Right renal cortex interstitium (tissue), 3 donors: ENCODE measurements at places on chromosomes 3 and 15. TPM values are rescaled to one million over a fixed set of nuclear protein-coding genes. Genes with fewer than 3 reads are reported as not detected.

GRCh38 chr15:100725121-100726069 lies 123.0 kb downstream of the ASB7 start:
- no peak for DNase-seq

DNA sequence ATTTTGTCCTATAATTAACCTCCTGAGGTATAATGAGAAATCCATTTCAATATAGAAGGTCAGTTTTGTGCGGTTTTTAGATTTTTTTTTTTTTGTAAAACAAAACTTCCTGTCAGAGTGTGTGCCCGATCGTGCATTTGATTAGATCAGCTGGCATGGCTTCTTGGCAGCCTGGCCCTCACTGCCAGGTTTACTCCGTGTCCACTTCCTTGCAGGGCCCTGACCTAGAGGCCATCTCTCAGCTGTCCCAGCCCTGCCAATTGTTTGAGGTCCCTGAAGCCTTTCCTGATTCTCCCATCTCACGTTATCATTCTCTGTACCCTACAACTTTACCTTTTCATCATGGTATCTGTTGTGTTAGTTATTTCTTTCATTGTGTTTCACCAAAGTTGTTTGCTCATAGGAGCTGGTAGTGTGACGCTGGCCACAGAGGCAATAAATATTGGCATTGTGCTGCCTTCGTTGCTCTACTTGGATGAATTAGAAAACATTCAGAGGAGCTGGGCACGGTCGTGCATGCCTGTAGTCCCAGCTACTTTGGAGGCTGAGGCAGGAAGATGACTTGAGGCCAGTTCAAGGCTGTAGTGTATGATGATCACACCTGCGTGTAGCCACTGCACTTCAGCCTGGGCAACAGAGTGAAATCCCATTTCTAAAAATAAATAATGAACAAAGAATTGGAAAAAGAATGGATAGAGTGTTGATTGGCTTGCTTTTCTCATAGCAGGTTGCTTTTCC lies 202.0 kb downstream of the GHSR start:
- no peak for DNase-seq

- no peak for DNase-seq
These were observed 489.9 kb downstream of the SOX2 start for GRCh38 chr3:182201456-182202168.

GRCh38 chr3:45559560-45560118 lies 34.9 kb upstream of the LIMD1 start:
- DNase-seq = no peak

DNA sequence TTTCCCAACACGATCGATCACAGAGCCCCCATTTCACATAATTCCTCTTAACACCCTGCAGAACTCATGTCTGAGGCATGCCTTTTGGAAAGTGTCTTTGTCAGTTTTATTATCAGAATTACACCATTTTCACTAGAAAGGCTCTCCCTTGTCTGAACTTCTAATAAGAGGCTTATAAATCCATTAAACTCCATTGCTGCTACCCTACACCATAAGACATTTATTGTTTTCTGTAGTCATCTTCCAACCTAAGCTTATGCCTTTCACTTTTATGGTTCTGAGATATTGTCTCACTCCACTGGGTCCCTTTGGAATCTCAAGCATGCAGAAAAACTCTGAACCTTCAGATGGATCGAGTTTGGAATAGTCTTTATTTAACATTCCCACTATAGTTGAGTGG lies 50.2 kb upstream of the TPM1 start:
- no peak for DNase-seq

GRCh38 chr3:123595396-123596180 lies 10.7 kb upstream of the HACD2 start:
- no peak for DNase-seq

DNA sequence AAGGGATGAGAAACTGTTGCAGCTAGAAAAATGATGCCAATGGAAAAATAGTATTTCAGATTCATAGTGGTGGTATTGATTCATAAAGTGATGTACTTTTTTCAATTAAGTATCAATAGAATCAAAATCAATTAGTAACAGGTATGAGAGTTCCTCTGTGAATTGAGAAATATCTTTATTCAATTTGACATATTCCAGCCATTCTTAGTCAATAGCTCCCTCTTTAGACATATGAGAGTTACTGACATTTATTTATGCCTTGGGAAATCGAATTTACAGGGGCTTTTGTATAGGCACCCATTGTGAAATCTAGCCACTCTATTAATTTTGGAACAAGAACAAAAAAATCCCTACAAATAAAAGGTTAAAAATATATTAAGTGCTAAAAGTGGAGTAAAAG lies 386.9 kb upstream of the CNTN3 start:
- no peak for DNase-seq

GOLGA8Q gene
- polyA plus RNA-seq = 1.0 TPM

QARS1 gene
- polyA plus RNA-seq = 300 TPM

CLEC3B gene
- 22.8 TPM for polyA plus RNA-seq

ARPC4 gene
- polyA plus RNA-seq = 154 TPM
